ENCODE measurements at places on chromosomes 11 and 22. TPM values are rescaled to one million over a fixed set of nuclear protein-coding genes. Genes with fewer than 3 reads are reported as not detected.

The SLC1A2 gene
- not detected for total RNA-seq

The SAA4 gene
- not detected for total RNA-seq

- H3K4me3 ChIP-seq, result peak overlapping the region; percentile 74
- peaks cover 36% of the 10 kb centered on the region for H3K4me1 ChIP-seq
- peak overlapping the region; percentile 90 for H3K27ac ChIP-seq
- H3K36me3 ChIP-seq, result no peaks in the 10 kb centered on the region
- peaks cover 15% of the 10 kb centered on the region for H3K27me3 ChIP-seq
Observed at GRCh38 chr11:119320776-119321524, 4.0 kb upstream of the MCAM start.

DNA sequence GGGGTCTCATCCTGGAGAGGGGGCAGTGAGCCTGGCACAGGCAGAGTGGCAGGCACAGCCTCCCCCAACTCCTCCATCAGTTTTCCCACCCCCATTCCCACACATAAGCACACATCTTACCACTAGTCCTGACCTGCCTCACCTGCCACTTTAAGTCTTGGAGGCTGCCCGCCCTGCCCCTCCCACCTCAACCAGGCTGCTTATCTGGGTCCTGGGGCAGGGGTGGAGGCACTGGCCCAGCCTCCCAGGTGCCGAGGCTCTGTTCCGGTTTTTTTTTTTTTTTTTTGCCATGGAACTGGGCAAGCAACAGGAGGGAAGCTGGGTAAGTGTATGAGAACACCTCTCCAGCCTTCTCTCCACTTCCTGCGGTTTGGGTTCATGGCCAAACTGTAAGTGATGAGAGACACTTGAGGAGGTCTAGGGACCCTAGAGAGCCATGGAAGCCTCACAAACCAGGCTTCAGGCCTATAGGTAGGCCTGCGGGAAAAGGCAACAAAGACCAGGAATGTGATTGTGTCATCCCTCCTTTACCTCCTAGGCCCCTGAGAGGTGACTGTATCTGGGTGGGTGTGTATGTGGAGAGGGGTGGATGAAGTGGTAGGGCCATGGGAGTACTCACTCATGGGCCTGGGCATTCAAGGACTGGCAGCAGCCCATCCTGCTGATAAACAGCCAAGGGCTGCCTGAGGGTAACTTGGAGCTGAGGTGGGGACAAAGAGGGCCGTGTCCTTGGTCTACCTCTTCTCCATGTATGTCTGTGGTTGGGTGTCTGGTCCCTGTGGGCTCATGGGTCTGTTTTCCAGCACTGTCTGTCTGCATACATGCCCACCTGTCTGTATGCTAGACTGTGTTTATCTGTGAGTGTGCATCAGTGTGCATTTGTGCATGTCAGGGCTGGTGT lies 22.6 kb downstream of the PHLDB1 start:
- no peaks in the 10 kb centered on the region for H3K36me3 ChIP-seq
- no peak overlapping the region for H3K27ac ChIP-seq
- peaks cover 6% of the 10 kb centered on the region for H3K4me1 ChIP-seq
- DNase-seq, result no peak
- no peaks in the 10 kb centered on the region for H3K27me3 ChIP-seq
- no peak overlapping the region for H3K4me3 ChIP-seq

Data from activated CD8-positive, alpha-beta T cell treated with anti-CD3 and anti-CD28 coated beads, Interleukin-2, amount 10 ng/mL, durations not matched to agents 7 days and 5 days (primary cell).